Spleen (tissue), 13 donors: ENCODE measurements at places on chromosomes 13 and 19. TPM values are rescaled to one million over a fixed set of nuclear protein-coding genes. Genes with fewer than 3 reads are reported as not detected.

GTF3A gene
- 127 TPM for total RNA-seq

LIN37 gene
- 19.5 TPM for total RNA-seq

NLRP7 gene
- 0.60 TPM for total RNA-seq

- no peaks in the 10 kb centered on the region for H3K36me3 ChIP-seq
- no peaks in the 10 kb centered on the region for H3K27me3 ChIP-seq
- H3K4me3 ChIP-seq = peak overlapping the region; percentile 54
Observed at GRCh38 chr19:39996218-39996810, 546 bp upstream of the ZNF546 start.

DNA sequence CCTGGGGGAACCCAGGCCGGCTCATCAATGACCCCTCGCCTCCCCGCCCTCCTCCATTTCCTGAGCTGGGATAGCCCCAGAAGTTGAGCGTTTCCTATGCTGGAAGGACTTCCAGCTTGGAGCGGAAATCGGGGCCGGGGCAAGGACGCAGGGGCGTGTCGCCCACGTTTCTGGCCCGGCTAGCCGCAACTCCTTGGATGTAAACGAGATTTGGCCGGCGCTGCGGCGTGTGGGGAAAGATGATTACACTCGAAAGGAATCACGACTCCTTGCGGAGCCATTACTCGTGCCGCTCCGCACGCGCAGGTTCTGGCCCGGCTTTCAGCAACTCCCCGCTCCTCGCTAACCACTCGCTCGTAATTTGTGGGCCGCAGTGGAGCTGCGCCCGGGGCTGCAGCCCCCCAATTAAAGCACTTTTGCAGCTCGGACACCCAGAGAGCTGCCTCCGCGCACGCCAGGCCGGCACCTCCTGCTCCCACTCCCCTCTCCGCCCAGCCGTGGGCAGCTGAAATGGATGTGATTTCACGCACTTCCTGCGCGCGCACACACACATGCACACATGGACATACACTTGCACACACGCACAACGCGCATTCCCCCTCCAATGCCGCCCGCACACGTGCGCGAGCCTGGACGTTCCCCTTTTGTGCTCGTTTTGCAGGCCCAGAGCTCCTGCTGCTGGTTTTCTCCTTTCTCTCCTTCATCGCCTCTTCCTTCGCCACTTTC lies 15.7 kb downstream of the ZIC5 start:
- H3K36me3 ChIP-seq = no peaks in the 10 kb centered on the region
- DNase-seq = no peak
- no peak overlapping the region for H3K27ac ChIP-seq
- H3K4me1 ChIP-seq = peaks cover 41% of the 10 kb centered on the region
- peaks cover 63% of the 10 kb centered on the region for H3K27me3 ChIP-seq
- H3K4me3 ChIP-seq = no peak overlapping the region

DNA sequence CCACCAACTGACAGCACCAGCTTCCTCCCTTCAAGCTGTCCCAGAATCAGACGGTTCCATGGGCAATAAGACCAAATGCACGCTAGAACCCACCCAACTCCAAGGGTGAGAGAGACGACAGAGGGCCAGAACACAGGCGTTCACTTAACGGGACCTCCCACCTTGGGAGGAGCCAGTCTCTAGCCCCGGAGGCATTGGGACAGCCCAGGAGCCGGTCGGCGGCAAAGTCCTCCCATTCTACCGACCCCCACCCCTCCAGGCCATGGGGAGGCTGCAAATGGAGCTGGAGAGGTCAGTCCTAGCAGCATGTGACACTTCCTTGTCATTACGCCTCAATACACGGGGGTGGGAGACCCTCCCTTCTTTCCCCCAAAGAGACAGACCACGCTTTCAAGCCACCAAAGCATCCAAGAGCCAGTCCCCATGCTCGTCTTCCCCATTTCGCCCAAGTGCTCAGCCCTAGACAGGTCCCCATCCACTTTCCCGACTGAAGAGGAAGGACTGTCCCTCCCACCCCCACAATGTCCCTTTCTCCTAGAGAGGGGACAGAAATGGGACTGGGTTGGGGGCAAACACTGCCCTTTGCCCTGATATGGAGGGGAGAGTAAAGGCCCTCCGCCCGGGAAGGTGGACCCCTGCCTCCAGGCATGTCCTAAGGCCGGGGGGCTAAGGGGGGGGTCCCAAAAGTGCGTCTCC lies 964 bp downstream of the KHSRP start:
- peaks cover 14% of the 10 kb centered on the region for H3K4me1 ChIP-seq
- peaks cover 27% of the 10 kb centered on the region for H3K36me3 ChIP-seq
- H3K27ac ChIP-seq = peak overlapping the region; percentile 89
- DNase-seq = peak; percentile 83
- H3K4me3 ChIP-seq = peak overlapping the region; percentile 68

GRCh38 chr19:19270749-19271571 lies 2.1 kb downstream of the TM6SF2 start:
- H3K4me3 ChIP-seq = no peak overlapping the region
- H3K4me1 ChIP-seq = peaks cover 11% of the 10 kb centered on the region
- H3K27ac ChIP-seq = no peak overlapping the region
- H3K27me3 ChIP-seq = peaks cover 6% of the 10 kb centered on the region
- DNase-seq = no peak

GRCh38 chr13:105774739-105775460 lies 760.6 kb downstream of the EFNB2 start:
- no peaks in the 10 kb centered on the region for H3K27me3 ChIP-seq
- H3K36me3 ChIP-seq = no peaks in the 10 kb centered on the region
- no peaks in the 10 kb centered on the region for H3K4me1 ChIP-seq
- H3K4me3 ChIP-seq = no peak overlapping the region
- no peak for DNase-seq

DNA sequence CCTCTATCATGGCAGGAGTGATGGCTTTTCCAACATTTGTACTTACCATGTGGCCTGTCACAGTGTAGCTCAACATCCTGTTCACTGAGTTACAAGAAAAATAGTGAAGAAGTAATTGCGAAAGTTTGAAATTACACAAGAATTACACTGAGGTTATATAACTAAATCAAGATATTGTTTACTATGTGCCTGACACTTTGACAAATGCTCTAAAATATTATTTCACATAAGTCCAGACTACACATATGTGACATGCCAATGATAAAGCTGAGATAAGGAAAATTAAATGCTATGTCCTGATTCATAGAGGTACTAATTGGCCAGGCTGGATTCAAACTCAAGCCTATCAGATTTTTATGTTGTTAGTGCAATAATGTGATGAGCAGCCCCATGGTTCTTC lies 451.7 kb downstream of the PCDH9 start:
- no peaks in the 10 kb centered on the region for H3K36me3 ChIP-seq
- no peak overlapping the region for H3K27ac ChIP-seq
- no peak for DNase-seq
- no peaks in the 10 kb centered on the region for H3K4me1 ChIP-seq
- H3K27me3 ChIP-seq = no peaks in the 10 kb centered on the region
